T47D (cell line): ENCODE measurements at places on chromosomes 11 and 22.

GRCh38 chr11:128339792-128340191 lies 247.6 kb downstream of the ETS1 start:
- DNase-seq = no peak

GRCh38 chr11:58626934-58627483 lies 4.5 kb downstream of the CNTF start:
- no peak for DNase-seq

- no peak for DNase-seq
These were observed 98.5 kb upstream of the RTL6 start for GRCh38 chr22:44596396-44597125.

DNA sequence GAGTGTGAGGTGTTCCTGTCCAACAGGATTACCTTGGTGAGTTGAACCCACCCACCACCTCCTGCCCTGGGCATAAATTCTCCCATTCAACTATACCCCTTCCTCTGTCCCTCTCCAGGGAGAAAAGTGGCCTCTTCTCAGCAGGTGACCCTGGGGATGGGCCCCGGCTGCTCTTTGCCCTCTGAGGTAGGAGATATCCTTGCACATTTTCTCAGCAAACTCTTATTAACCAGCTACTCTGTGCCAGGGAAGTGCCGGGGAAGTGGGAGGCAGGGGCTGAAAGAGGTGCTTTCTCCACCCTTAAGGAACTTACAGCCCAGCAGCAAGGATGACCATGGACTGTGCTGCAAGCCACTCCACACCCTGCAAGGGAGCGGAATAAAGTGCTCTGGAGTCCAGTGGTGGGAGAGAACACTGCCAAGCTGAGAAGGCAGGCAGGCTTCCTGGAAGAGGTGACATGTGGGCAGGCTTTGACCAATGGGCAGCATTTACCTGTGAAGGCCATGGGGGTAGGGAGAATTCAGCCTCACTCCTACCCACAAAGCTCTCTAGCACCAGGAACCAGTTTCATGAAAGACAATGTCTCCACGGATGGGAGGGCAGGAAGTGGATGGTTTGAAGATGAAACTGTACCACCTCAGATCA lies 21.9 kb upstream of the OAF start:
- no peak for DNase-seq

DNA sequence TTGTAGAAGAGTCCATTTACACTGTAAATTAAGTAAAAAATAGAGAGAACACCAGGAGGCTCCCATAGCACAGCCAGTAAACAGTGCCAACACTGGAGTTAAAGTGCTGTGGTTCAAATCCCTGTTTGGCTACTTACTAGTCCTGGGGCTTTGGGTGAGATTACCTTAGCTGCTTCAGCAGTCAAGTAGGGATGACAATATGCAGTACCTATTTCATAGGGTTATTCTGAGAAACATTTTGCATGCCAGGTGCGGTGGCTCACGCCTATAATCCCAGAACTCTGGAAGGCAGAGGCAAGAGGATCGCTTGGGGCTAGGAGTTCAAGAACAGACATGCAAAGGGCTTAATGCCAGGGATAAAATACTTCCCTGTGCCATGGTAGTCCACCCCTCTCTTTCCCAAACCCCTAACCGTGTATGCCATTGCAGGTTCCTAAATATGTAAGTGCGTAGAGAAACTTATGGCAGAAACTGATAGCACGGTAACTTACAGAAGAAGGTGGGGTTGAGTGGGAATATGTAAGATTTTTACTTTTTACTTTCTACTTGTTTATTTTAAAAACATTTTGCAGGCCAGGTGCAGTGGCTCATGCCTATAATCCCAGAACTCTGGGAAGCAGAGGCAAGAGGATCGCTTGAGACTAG lies 86.4 kb upstream of the PICALM start:
- no peak for DNase-seq

- no peak for DNase-seq
These were observed 24.5 kb upstream of the MMP8 start for GRCh38 chr11:102749101-102749722.

DNA sequence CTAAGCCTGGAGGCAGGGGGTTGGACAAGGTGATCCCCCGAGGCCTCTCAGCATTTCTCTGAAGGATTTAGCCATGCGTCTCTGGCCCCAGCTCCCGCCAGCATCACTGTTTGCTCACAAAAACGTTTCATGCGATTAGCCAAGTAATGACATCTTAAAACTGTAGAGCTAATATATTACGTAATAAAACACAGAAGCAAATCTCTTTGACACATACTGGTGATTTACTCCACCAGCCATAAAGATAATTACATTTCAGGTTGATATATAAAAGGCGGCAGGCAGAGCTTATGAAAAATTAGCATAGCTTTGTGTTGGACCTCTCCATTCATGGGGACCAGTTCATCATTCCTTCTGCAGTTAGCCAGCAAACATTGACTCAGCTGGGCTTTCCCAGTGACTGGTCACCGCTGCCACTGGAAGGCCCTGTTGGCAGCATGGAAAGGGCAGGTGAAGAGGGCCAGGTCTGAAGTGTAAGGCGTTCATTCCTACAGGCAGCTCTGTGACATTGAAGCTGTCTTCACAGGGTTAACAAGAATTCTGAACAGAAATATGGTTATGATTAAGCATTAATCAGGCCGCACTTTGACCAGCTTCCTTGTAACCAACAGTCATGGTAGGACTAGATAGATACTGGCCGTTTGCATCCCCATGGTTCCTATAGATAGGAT lies 150.3 kb downstream of the NECTIN1 start:
- DNase-seq = no peak

DNA sequence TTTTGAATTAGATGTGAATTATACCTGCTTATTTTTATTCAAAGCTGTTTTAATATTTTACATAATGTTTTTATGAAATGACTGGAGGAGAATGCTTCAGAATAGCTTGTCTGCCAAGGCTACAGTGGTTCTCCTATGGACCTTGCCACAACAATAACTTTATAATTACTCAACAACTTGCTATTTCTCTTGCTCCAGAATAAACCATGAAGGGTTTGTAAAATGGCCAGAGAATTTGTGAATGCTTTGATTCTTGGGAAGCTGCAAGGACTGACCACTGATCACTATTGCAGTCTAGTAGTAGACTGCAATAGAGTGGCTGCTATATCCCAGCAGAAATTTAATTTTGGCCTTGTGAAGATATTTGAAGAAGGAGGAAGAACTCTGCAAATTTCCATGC lies 199.7 kb downstream of the FAT3 start:
- no peak for DNase-seq

DNA sequence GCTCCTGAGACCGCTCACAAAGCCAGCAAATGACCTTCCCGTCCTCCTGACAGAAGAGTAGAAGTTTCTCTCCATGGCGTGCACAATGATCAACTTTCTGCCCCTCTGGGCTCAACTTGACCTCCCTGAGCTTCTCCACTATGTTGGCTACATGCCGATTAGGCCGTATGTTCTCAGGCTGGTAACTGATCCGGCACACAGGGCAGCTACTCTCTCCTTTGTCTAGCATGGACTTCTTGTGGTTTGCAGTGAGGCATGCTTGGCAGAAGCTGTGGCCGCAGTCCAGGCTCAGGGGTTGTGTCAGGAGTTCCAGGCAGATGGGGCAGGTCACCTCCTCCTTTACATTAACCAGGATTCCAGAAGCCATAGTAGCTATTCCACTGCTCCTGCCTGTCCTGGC lies 5.1 kb downstream of the TRIM5 start:
- DNase-seq = no peak

GRCh38 chr22:46588279-46589140 lies 31.7 kb upstream of the GRAMD4 start:
- DNase-seq = no peak

DNA sequence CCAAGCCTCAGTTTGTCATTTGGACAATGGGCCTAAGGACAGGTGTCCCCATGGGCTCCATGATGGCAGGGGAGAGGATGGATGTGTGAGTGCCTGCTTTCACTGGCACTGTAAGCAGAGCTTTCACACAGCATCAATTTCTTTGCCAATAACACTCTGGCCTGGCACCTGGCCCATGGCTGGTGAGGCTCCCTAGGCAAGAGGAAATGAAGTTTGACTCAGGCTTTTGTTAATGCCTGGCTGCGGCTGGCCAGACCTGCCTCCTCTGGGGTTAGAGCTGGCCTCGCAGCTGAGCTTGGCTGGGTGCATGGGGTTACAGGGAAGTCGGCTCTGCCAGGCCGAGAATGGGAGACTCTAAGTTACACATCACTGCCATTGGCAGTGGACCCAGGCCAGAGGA lies 30.0 kb upstream of the SEZ6L start:
- DNase-seq = no peak

- peak; percentile 35 for DNase-seq
These were observed 7.7 kb downstream of the LHFPL7 start for GRCh38 chr22:24938741-24939341.

GRCh38 chr22:11627436-11627797 lies 3900.6 kb upstream of the OR11H1 start:
- no peak for DNase-seq

DNA sequence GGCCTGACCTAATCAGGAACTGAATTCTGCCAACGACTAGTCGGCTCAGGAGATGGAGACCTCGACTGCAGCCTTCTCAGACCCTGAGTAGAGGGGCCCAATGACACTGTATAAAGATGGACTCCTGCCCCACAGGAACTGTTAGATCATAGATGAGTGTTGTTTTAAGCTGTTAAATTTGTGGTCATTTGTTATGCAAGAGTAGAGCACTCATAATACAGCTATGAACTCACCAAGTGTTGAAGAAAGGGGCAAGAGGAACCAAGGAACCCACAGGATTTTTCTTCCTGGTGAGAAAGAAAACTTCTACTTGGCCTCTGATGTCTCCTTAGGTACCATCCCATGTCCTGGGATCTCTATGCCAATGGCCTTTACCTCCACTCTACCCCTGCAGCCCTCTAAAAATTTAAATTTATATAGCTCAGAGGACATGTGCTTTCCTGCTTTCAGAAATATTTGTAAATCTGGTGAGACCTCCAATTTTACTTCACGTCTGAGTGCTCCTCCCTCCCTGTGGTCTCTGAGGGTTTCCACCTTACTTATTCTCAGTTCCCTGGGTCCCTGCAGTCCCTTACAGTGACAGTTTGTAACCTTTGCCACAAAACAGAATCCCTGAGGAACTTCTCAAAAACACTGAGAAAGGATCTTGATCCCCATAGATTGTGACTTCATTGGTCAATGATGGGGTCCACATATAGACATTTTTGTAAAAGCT lies 256.3 kb upstream of the ARHGAP20 start:
- no peak for DNase-seq

GRCh38 chr11:17233101-17233500 lies 25.3 kb upstream of the PIK3C2A start:
- no peak for DNase-seq

- no peak for DNase-seq
These were observed 230.8 kb downstream of the GUCY1A2 start for GRCh38 chr11:106787454-106787853.

GRCh38 chr11:1701091-1701807 lies 4.3 kb downstream of the KRTAP5-6 start:
- DNase-seq = peak; percentile 31

DNA sequence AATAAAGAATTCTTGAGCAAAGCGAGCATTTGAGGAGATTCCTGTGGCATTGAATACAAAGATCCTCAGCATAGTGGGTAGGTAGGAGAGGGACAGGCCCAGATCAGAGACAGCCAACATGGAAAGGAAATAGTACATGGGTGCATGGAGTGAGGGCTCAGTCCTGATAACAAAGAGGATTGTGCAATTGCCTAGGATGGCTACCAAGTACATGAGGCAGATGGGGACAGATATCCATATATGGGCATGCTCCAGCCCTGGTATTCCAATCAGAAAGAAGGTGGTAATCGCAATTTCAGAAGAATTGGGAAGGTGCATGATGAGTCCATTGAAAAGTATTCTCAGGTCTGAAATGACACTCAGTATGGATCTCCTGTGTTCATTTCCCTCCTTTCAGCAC lies 8.6 kb downstream of the OR51T1 start:
- DNase-seq = no peak

GRCh38 chr22:42470366-42471082 lies 38.3 kb upstream of the NFAM1 start:
- DNase-seq = no peak

GRCh38 chr22:37202001-37202555 lies 10.2 kb downstream of the SSTR3 start:
- DNase-seq = no peak

DNA sequence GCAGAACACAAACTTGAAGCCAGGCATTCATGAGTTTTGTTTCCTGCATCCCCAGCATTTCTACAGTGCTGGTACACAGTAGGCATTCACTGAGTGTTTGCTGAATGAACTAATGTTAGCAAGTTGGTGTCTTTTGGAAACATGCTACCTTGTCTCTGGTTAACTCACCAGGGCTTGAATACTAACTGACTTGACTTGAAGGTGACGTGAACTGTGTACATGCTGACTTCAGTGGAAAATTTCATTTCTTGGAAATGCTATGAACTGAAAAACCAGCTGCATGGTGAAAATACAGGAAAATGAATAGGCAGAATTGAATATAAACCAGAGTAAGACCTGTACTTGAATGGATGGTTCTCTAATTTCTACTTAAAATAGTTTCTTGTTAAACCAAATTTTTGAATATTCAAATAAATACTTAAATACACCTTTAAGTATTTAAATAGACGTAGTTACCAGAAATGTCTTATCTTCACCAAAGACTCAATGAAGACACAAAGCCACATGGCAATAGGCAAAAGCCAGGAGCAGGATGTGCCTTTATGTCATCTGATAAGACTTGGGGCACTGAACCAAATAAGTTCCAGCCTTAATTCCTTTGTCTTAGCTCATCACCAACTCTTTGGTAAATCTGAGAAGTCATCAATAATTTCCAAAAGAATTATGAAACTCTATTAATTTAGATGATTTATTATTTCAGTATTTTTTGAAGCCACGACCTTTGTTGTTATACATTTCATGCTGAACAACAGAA lies 39.7 kb upstream of the POU2AF2 start:
- DNase-seq = no peak

GRCh38 chr22:30240541-30241417 lies 5.8 kb downstream of the LIF start:
- no peak for DNase-seq

DNA sequence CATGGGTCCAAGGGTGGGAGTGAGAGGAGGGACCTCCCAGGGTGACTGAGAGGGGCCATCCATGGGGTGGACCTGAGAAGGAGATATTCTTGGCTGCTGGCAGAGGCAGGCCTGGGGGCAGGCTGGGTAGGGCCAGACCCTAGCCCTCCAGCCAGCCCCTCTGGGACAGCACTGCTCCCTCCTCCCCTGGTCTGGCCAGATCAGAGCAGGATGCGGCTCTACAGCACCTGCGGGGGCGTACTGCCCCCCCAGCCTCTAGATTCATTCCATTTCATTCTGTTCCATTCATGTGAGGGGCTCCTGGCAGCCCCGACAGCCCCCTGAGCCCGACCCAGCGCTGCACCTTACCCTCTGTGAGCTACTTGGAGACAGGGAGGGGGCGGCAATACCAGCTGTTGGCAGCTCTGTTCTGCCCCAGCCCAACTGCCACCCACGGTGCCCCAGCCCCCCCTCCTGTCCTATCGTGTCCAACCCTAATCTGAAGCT lies 34.3 kb upstream of the MYRF start:
- DNase-seq = no peak

GRCh38 chr11:59158206-59159068 lies 13.5 kb upstream of the DTX4 start:
- DNase-seq = peak; percentile 85

- DNase-seq = no peak
These were observed 5.9 kb upstream of the TP53AIP1 start for GRCh38 chr11:128948583-128948982.
